Left renal pelvis (tissue), 4 donors: ENCODE measurements at places on chromosomes 6 and 20.

GRCh38 chr20:32521780-32522525, 63.2 kb downstream of the NOL4L start:
- no peak for DNase-seq

DNA sequence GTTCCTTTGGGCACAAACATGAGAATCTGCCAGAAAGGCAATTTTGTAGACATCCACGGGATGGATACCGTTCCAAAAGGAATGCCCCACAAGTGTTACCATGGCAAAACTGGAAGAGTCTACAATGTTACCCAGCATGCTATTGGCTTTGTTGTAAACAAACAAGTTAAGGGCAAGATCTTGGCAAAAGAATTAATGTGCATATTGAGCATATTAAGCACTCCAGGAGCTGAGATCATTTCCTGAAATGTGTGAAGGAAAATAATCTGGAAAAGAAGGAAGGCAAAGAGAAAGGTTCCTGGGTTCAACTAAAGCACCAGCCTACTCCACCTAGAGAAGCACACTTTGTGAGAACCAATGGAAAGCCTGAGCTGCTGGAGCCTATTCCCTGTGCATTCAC, 103.9 kb upstream of the ARG1 start:
- DNase-seq: no peak

DNA sequence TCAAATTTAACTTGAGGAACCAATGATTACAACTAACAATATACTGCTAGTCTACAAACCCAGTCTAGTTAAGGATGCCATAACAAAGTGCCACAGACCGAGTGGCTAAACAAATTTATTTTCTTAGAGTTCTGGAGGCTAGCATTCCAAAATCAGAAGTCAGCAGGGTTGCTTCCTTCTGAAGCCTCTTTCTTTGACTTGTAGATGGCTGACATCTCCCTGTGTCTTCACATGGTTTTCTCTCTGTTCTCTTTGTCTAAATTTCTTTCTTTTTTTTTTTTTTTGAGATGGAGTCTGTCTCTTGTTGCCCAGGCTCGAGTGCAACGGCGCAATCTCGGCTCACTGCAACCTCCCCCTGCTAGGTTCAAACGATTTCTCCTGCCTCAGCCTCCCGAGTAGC, 56.1 kb downstream of the NCOA3 start:
- DNase-seq: no peak

DNA sequence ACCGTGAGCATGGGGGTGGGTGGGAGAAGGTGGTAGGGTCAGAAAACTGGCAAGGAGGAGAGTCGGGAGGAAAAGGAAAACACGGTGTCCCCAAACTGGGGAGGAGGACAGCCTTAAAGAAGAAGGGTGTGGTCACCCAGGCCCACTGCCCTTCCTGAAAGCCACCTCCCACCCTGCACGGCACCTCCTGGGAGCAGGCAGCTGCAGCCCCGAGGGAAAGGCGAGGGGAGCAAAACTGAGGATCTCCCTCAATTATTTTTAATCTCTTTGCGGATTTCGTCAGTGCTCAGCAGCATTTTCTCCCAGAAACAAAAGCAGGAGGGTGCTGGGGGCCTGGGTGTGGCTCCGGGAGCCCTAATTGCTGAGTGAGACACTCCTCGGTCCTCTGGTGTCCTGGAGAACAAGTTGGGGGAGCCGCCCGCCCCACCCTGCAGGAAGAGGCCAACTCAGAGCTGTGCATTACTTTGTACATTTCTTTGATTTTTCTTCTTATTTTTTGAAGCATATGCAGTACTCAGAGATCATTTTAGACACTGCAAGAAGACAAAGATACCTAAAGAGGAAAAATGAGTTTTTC, 56.4 kb downstream of the RIOK1 start:
- no peak for DNase-seq

DNA sequence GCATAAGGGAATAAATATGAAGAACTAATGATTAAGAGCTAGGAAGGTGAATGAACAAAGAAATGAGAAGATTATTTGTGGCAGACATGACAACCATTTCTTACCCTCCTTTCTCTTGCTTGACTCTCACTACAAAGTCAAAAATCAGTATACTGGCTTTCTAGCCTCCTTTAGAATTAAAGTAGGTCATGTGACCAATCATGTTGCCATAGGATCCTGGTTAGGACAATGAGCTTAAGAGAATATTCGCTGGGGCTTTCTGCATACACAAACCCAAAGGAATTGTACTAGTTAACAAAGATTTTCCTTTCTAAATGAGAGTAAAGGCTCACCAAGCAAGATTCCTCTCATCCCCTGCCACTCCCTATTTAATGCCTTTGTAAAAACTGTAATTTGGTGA, 76.0 kb upstream of the ID4 start:
- no peak for DNase-seq

DNA sequence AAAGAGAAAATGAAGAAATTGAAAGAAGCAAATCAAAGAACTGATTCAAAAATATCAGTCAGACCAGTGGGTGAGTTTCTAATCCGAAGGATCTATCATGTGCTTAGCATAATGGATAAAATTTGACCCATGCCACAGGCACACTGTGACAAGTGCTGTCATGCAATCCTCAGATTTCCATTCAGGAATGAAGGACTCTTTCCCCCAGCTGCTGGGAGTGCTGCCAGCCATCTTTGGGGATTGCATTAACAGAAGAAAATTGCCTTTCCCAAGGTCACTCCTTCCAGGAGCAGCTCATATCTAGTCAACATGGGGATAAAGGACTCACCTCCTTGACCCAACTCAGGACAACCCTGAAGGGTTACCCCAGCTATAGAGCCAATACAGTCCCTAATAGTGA, 316.7 kb upstream of the TBX18 start:
- DNase-seq: no peak

GRCh38 chr6:43246301-43247113, 3.2 kb downstream of the TTBK1 start:
- no peak for DNase-seq
